NCI-H2029 (cell line): ENCODE measurements at places on chromosomes 2 and 18.

- no peak for DNase-seq
Observed at GRCh38 chr2:65678779-65679391, 246.5 kb upstream of the SPRED2 start.

- no peak for DNase-seq
Observed at GRCh38 chr2:216392018-216392562, 19.8 kb upstream of the MARCHF4 start.

DNA sequence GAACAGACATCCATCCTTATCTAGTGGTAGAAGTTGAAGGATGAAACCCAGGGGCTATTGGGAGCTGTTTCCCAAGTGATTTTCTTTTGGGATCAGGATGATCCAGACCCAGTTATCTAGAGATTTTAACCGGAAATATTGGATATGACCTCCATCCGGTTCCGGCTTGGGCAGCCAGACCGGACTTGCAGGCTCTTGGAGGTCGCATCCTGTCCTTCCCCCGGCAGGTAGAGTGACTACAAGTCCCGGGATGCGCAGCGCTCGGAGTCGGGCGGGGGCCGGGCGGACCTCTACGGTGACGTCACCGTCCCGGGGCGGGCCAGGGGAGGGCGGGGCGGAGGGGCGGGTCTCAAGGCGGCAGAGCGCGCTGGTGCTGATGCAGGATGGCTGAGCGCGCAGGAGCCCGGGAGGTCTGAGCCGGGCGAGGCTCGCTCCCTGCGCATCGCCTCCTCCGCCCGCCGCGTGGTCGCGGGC, at the start of gene KIF5C:
Gene KIF5C, plus strand, starts transcription at position 360 of the 474 bp plus-strand sequence. CDS start 391 bp downstream, outside the sequence.
- peak; percentile 87 for DNase-seq

- DNase-seq, result no peak
Observed at GRCh38 chr18:6428851-6429395, 14.2 kb upstream of the L3MBTL4 start.

DNA sequence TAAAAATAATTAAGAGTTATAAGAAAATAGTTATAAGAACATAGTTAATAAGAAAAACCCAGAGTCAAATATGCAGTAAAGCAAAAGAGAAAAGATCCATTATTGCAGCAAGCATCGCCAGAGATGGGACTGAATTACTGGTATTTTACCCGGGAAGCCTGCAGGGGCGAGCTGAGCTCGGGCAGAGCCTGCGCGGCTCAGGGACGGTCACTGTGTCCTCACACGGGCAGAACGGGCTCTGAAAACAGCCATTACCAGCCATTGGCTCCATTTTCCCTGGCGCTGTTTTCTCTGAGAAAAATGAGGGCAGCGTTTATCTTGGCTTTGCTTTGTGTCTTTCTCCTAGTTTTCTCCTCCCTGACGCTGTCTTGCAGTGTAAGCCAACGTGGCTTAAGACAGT, 95.3 kb upstream of the ALKAL2 start:
- DNase-seq, result no peak

- no peak for DNase-seq
Observed at GRCh38 chr2:112634153-112634873, 11.4 kb upstream of the SLC20A1 start.

GRCh38 chr18:47283476-47283875, 32.0 kb upstream of the SKOR2 start:
- no peak for DNase-seq

DNA sequence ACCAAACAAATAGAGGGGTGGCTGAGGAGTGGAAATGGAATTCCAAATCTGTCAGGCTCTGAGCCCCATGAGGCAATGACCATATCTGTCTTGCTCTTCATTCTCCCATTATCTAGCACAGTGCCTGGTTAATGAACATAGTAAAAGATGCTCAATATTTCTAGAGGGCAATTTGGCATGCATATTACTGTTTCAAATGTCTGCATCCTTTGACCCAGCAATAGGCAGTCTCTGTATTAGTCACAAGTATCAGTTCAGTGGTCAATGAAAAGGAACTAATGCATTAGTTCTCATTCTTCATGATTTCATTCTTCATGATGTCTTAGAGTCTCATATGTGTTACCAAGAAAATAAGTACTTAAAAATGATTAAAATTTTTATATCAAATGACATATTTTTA, 28.4 kb upstream of the MALL start:
- no peak for DNase-seq

GRCh38 chr2:88176352-88176984, 6.3 kb downstream of the THNSL2 start:
- no peak for DNase-seq

GRCh38 chr2:28095622-28096021, 205.1 kb downstream of the BABAM2 start:
- no peak for DNase-seq

- DNase-seq, result no peak
Observed at GRCh38 chr2:80326214-80326613, 21.7 kb upstream of the LRRTM1 start.

DNA sequence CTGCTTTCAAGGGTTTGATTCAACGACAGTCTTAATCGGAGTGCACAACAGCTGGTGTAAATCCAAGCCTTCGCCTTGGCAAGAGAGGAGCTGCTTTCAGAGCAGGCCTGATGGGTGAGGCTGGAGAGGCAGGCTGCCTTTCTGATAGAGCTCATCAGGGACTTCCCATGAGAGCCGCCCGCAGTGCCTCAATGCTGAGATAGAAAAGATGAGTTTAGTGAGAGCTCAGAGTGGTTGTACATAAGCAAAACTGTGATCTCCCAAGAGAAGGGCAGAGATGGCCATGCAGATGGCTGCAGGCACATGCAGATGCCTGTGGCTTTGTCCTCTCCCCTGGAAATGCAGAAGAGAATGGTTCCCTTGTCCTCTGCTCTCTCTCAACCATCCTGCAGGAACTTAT, 122.1 kb downstream of the ARL4C start:
- no peak for DNase-seq

DNA sequence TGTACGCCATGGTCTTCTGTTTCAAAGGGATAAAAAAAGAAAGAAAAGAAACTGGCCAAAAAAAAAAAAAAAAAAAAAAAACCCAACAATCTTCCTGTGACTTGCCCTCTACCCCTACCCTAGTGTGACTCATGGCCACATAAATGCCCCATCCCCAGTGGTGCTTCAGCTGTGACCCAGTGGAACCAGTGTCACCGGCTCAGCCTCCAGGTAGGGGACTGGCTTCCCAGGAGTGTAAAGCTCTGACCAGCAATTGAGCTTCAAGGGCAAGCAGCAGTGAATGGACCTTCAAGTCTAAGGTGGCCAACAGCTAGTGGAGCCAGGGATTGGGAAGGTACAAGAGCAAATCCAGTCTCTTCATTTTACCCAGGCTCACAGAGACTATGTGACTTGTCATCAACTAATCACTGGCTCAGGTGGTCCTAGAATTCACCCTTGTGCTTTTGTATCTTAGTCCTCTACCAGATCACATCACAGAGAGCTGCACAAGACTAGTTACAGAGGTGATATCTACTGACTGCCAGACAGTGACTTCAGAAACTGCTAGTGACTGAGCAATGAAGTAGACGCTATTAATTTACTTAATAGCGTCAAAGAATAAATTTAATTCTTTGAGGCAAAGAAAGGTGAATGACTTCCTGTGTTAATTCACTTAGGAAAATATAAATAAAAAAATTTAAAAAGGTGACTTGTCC, 1.3 kb upstream of the TGFBRAP1 start:
- DNase-seq, result no peak

DNA sequence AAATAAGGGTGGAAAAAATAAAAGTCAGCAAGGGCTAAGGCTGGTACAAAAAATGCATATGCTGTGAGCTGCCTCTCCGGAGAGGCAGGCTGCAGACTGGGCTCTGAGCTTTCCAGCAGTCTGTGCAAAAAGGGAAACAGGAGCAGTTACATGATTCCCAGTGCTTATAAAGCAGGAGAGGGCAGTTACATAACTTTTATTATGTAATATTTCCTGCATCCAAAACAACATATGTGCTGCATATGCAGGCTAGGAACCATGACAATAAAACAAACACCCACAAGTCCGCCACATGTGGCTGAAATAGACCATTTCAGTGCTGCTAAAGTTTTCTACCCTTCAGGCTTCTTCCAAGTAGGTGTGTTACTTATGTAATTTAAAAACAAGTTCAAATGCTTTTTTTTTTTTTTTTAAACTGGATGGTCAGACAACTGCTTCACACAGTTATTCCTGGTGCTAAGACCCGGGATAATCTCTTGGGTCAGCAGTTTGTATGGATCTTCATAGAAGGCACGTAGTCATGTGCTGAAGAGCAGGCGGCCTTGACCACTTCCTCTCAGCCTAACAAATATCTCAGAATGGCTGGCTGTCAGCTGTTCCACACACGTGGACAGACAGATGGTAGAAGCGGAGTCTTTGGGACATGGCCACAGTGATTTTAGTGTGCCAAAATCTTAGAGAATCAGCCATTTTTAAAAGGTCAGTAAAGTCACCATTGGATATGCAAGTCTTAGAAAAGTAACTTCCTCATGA, 43.5 kb downstream of the ARMC9 start:
- no peak for DNase-seq

DNA sequence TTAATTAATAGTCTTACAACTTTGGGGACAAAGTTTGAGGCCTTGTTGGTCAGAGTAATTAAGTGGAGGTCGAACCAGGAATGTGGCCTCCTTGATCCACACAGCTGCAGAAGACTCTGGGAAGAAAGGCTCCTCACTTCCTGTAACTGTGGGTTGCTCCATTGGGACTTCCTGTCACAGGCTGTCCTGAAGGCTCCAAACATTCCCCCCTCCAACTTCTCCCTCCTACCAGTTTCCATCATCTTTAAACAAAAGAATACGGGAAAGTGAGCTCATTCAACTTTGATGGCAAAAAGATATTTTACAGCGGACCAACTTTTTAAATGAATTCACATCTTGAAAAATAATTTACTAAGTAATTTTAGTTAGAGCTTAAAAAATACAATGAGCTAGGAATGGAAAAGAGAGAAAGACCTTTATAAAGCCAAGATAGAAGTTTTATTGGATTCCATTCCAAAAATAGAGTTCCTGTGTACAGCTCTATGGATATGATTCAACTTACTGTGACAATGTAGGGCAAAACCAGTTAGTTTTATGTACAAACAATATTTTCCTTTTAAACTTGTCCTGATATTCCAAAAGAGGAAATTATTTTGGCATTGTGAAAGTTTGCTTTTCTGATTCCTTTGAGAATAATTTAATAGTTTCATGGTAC, 212.0 kb upstream of the NABP1 start:
- DNase-seq, result no peak

DNA sequence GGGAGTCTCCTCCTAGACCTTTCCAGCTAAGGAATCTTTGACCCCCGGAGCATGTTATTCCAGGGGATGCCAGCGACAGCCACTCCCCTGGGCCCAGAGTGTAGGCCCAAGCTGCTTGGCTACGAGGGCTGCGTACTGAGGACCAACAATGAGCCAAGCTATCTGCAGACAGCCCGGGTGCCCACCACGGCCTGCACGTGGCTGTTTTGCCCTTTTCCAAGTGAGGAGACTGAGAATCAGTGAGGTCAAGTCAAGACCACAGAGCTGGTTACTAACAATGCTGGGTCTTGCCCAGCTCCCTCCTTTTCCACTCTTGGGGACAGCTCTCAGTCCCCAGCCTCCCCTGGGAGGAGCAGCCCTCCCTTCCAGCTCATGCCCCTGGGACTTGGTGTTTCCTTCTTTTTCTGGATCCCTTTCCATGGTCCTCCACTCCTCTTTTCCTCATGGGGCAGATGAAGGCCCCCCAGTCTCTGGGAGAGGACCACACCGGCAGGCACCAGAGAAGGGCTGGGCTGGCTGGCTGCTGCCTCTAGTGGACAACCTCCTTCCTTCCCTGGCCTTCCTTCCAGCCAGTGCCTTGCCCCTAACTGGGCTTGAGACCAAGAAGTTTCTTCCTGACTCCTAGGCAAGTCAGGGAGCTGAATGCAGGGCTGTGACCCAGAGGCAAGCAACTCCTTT, 550 bp upstream of the MALL start:
- no peak for DNase-seq

DNA sequence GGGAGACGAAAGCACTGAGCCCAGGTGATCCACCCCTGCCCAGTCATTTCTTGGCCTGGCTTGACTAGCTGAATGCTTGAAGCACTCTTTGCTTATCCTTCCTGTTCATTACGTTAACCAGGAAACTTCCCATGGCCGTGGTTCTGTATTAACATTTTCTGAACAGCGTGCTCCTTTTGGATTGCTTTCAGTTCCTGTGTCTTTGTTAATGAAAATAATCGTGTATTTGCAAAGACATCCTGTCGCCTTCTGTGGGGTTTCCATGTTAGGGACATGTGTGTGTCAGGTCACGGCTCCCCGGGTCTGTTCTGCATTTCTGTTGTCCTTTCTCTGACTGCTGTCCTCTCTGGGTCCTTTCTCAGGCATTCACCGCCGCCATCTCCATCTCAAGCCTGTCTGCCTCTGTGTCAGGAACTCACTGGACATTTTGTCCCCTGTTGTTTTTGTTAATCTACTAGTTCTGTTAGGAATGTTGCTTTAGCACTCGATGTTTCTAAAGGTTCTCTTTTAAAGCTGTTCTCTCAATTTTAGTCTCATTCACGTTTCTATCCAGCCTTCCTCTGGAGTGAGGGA, 434.1 kb upstream of the HS6ST1 start:
- no peak for DNase-seq

GRCh38 chr18:67496469-67496868, 20.1 kb downstream of the DSEL start:
- no peak for DNase-seq

GRCh38 chr2:363824-364470, 76.1 kb upstream of the ALKAL2 start:
- no peak for DNase-seq

- peak; percentile 68 for DNase-seq
Observed at GRCh38 chr18:35193316-35193715, 47.5 kb upstream of the ZNF397 start.

DNA sequence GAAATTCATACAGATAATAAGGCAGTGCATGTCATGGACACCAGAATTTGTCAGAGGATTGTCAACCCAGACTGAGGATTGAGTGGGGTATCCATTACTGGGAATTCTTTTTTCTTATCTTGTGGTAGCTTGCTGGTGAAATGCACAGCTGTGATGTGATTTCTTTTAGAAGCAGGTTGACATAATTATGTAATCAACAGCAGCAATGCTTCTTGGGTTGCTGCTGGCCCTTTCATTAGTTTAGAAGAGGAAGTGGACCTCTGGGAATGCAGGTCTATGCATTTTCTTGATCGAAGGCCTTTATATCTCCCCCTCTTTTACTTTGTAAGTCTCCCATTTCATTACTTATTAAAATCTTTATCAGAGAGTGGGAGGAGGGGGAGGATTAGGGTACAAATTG, 319.9 kb downstream of the AGPS start:
- no peak for DNase-seq

DNA sequence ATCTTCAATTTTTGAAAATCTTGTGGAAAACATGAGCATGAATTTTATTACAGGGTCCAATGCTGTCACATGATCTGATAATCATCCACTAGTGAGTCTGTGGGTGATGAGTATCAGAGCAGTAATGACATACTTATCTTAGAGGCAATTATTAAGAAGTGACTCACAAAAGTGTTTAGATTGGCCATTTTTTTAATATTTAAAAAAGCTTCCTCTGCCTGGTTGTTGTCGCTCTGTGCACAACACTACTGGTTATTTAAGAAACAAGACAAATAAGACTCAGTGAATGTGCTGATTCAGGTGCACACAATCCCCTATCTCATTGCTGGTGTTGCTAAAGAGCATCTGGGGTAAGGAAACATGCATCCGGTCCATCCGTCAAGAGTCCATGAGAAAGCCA, 665.8 kb upstream of the ZEB2 start:
- no peak for DNase-seq

- no peak for DNase-seq
Observed at GRCh38 chr2:201907563-201907881, 101.2 kb downstream of the CDK15 start.

- DNase-seq, result no peak
Observed at GRCh38 chr2:107545066-107545465, 281.6 kb upstream of the RGPD4 start.
